ENCODE measurements at places on chromosomes 5 and 9. TPM values are rescaled to one million over a fixed set of nuclear protein-coding genes. Genes with fewer than 3 reads are reported as not detected.

FCHO2 gene
- total RNA-seq: 2.1 TPM

MTX3 gene
- 39.8 TPM for total RNA-seq

ACTBL2 gene
- total RNA-seq: not detected

ZNF618 gene
- total RNA-seq: 0.54 TPM

PPP3R2 gene
- not detected for total RNA-seq

PCDHA11 gene
- not detected for total RNA-seq

PGM5 gene
- not detected for total RNA-seq

GABRA6 gene
- not detected for total RNA-seq

NTRK2 gene
- total RNA-seq: 2.9 TPM

KIF12 gene
- total RNA-seq: not detected

TMC1 gene
- not detected for total RNA-seq

IFNA2 gene
- not detected for total RNA-seq

PCDHA9 gene
- not detected for total RNA-seq

CIZ1 gene
- total RNA-seq: 153 TPM

SH3RF2 gene
- total RNA-seq: 0.12 TPM

P4HA2 gene
- total RNA-seq: 8.3 TPM

ITGA2 gene
- 17.6 TPM for total RNA-seq

ECM2 gene
- not detected for total RNA-seq

PCDHB9 gene
- total RNA-seq: not detected

Data from activated CD8-positive, alpha-beta memory T cell treated with anti-CD3 and anti-CD28 coated beads, Interleukin-2, amount 10 ng/mL, durations not matched to agents 7 days and 5 days (primary cell).